T-cell (primary cell): ENCODE measurements at places on chromosomes 1 and 21.

DNA sequence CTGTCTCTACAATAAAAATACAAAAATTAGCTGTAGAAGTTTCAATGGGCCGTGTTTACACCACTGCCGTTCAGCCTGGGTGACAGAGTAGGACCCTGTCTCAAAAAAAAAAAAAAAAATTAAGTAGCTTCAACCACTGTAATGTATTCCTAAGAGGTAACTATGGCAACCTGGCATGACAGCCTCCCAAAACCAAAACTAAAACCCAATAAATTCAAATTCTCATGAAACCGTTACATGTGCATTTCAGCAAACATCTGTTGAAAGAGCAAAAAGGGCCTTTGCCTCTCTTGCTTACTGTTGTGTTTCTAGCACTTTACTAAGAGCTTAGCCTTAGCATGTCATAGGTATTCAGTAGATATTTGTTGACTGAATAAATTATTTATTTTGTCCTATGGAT lies 33.5 kb downstream of the ODR4 start:
- H3K4me1 ChIP-seq, result no peaks in the 10 kb centered on the region
- no peak for DNase-seq
- H3K36me3 ChIP-seq, result peaks cover 26% of the 10 kb centered on the region

DNA sequence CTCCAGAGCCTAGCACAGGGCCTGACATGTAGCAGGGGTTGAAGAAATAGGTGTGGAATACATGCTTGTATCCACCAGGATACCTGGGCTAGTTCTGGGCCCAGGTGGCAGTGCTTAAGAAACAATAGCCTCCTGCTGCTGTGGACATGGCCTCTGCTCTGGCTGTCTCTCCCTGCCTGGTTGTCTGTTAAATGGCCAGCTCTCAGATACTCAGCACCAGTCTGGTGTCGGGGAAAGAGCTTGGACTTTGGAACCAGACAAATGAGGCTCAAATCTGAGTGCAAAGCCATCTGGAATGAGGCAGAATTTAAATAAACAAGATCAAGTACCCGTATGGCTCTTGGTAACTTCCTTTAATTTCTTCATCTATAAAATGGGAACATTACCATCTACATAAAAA lies 31.5 kb downstream of the SESN2 start:
- H3K4me1 ChIP-seq, result no peaks in the 10 kb centered on the region
- no peaks in the 10 kb centered on the region for H3K36me3 ChIP-seq
- no peak overlapping the region for H3K4me3 ChIP-seq
- H3K27ac ChIP-seq, result no peak overlapping the region
- no peak for DNase-seq
- H3K27me3 ChIP-seq, result peaks cover 3% of the 10 kb centered on the region

DNA sequence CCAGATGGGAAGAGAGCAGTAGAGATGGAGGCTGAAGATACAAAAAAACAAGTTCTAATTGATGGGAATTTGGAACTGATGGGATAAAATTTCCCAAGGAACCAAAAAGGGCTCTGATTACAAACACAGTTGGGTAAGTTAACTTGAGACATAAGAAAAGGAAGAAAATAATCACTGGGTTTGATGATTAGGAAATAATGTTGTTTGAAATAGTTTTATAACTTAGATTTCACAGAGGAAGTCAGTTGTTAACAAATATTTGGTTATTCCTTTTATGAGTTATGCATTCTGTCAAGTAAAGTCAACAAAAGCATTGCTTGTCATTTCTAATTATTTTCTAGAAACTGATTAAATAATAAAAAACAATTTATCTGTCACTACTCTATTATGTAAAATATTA lies 20.4 kb upstream of the SUCO start:
- H3K36me3 ChIP-seq, result no peaks in the 10 kb centered on the region
- no peak overlapping the region for H3K4me3 ChIP-seq
- no peak for DNase-seq
- H3K4me1 ChIP-seq, result no peaks in the 10 kb centered on the region
- H3K27me3 ChIP-seq, result no peaks in the 10 kb centered on the region

- no peak for DNase-seq
- H3K27ac ChIP-seq, result peak overlapping the region; percentile 65
- H3K4me3 ChIP-seq, result peak overlapping the region; percentile 69
- H3K4me1 ChIP-seq, result peaks cover 24% of the 10 kb centered on the region
Observed at GRCh38 chr1:160520582-160520981, 2.5 kb downstream of the SLAMF6 start.

DNA sequence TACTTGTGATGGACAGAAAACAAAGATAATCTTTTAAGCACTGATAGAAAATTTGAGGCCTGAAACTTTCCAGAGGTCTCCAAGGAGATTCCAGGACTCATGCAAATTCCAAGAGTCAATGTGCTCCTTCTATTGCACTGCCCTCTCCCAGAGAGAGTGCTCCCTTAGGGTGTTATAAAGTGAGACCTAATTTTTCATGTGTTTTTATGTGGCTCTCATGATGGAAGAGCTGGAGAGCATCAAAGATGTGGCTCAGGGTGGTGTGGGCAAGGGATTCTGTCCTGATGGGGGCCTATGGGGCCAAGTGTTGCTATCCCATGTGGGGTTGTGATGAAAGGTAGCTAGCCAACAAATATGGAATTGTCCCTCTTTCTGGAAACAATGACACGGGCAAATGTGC lies 101.3 kb downstream of the PRRX1 start:
- no peak overlapping the region for H3K4me3 ChIP-seq
- no peaks in the 10 kb centered on the region for H3K36me3 ChIP-seq
- no peaks in the 10 kb centered on the region for H3K27me3 ChIP-seq
- DNase-seq, result no peak

DNA sequence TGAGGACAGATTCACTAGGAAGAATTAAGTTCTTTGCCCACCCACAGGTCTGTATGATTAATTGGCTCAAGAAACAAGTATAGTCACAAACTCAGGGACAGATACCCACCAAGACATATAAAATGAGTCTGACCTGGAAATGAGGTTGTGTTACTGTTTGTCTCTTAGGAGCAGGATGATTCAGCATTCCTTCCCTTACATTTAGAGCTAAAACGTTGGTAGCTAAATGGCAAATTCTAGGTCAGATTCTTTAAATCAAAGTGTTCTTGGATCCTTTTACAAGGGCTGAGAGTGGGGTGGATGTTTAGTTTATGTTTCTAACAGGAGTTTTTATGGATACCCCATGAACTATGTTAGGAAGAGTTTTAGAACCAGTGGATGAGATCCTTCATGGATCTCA lies 4.7 kb downstream of the RIMKLA start:
- no peak for DNase-seq
- no peak overlapping the region for H3K27ac ChIP-seq
- H3K4me1 ChIP-seq, result peaks cover 3% of the 10 kb centered on the region
- no peak overlapping the region for H3K4me3 ChIP-seq
- H3K36me3 ChIP-seq, result no peaks in the 10 kb centered on the region

DNA sequence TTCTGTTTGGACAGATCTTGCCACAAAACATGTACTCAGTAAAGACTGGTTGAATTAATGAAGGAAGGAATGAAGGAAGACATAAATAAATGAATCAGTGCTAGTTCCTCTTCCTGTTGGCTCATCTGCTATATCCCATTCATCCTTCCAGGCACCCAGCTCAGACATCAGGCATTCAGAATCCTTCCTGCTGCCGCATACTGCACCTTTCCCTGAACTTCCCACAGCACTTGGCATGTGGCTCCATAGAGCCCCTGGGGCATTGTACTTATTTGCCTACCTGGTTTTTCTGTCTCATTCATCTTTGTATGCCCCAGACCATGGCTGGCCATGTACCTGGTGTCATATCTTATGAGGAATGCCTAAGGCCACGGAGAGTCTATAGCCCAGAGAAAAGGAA lies 34.4 kb upstream of the ZNF648 start:
- no peaks in the 10 kb centered on the region for H3K4me1 ChIP-seq
- H3K27ac ChIP-seq, result no peak overlapping the region
- H3K4me3 ChIP-seq, result no peak overlapping the region

- DNase-seq, result no peak
- H3K36me3 ChIP-seq, result no peaks in the 10 kb centered on the region
- no peaks in the 10 kb centered on the region for H3K4me1 ChIP-seq
- H3K27me3 ChIP-seq, result no peaks in the 10 kb centered on the region
- H3K4me3 ChIP-seq, result no peak overlapping the region
Observed at GRCh38 chr1:119674835-119675289, 26.8 kb upstream of the ZNF697 start.

- no peak overlapping the region for H3K4me3 ChIP-seq
- no peaks in the 10 kb centered on the region for H3K4me1 ChIP-seq
- H3K27ac ChIP-seq, result no peak overlapping the region
- DNase-seq, result no peak
Observed at GRCh38 chr1:96075704-96076455, 645.7 kb upstream of the PTBP2 start.

DNA sequence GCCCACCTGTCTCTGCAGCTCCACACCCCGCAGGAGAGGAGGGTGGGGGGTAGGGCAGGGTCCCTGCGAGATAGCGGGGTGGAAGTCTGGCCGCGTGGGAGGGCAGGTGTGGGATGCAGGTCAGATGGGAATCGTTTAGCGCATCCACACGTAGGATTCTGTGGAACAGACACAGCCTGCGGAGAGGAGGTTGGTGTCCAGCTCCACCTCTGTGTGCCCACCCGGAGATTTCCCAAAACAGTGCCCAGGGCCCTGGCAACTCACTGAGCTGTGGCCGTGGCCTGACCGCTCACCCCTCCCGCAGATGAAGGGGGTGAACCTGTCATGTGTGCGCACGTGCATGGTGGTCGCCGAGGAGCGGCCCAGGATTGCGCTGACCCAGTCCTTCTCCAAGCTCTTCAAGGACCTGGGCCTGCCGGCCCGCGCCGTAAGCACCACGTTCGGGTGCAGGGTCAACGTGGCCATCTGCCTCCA lies 46.9 kb downstream of the S100B start:
- no peak overlapping the region for H3K4me3 ChIP-seq
- peak overlapping the region; percentile 85 for H3K27ac ChIP-seq
- DNase-seq, result no peak
- peaks cover 5% of the 10 kb centered on the region for H3K36me3 ChIP-seq

- H3K4me3 ChIP-seq, result no peak overlapping the region
- H3K27me3 ChIP-seq, result no peaks in the 10 kb centered on the region
- DNase-seq, result no peak
- no peaks in the 10 kb centered on the region for H3K36me3 ChIP-seq
- H3K4me1 ChIP-seq, result no peaks in the 10 kb centered on the region
Observed at GRCh38 chr1:195738966-195739650, 869.1 kb downstream of the KCNT2 start.

DNA sequence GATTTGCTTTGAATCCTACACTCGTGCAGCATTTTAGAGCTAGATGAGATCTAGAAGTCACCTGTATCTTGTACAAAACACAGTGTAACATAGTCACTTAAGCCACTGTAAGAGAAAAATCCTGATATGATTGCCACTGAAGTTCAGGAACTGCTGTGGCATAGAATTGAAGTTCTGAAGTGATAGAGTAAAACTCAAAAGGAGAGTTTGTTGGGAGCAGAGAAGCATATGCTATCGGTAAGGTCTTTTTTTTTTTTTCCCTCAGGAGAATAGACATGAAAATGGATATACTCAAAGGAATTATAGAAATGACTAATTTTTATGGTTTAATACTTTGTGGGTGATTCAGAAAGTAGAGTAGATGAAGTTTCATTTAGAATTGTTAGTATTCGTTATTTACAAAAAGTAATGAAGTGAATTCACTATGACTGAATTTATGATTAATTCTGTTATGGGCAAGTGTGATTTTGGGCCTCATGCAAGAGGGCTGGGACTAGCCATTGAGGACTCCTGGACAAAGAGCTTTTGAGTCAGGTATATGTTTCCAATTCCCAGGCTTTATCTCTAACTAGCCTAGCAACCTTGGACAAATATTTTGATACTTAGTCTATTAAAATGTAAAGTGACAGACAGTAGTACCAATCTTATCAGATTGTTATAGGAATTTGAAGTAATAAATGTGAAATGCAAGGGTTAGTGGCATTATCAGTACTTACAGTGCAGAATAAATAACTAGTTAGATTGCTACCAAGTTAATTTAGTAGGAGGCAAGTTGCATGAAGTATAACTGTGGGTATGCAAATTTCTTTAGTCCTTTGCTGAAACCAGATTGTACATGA lies 3.1 kb downstream of the KCTD3 start:
- peaks cover 2% of the 10 kb centered on the region for H3K4me1 ChIP-seq
- no peak overlapping the region for H3K4me3 ChIP-seq
- no peak for DNase-seq
- no peak overlapping the region for H3K27ac ChIP-seq
- no peaks in the 10 kb centered on the region for H3K36me3 ChIP-seq
